ENCODE measurements at places on chromosomes 2 and 18.
A peak's percentile ranks its signal among the peaks of the same experiment; 100 is the strongest.

GRCh38 chr18:24456549-24456948 is 3.9 kb upstream of the HRH4 start:
- DNase-seq = no peak

- no peak for DNase-seq
Observed at GRCh38 chr2:16211341-16211740, 271.0 kb downstream of the MYCN start.

DNA sequence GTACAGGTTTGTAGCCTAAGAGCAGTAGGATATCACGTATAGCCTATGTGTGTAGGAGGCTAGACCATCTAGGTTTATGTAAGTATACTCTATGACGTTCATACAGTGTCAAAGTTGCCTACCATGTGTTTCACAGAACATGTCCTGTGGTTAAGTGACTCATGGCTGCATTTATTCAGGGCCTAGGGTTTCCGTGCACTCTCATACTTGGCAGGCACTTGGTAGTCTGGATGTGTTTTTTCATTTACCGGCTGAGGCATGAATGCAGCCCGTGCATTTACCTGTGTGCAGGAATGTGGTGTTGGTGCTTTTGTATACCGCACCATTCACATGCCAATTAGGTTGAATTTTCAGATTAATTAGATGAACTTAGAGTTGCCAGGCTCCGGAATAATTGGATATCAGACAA is 43.4 kb downstream of the MYL12B start:
- peak; percentile 92 for DNase-seq

- DNase-seq = peak; percentile 76
Observed at GRCh38 chr18:10015941-10016819, 102.4 kb downstream of the VAPA start.

GRCh38 chr2:1488851-1489250 is 75.6 kb downstream of the TPO start:
- no peak for DNase-seq

DNA sequence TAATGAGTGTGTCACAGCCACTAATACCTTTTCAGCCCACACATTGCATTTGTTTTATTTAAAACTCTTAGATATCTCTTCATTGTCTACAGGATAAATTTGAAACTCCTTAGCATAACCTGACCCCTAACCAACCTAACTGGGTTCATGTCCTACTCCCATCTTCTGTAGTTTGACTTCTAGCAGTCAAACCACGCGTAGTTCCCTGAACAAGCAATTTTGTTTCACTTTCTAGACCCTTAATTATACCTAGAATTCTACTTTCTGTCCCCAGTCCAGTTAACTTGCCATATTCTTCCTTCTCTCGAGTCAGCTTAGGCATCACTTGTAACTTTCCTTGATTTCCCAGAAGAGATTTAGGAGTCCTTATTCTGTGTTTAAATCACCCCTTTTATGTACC is 55.1 kb downstream of the RBBP8 start:
- DNase-seq = no peak

GRCh38 chr18:40197711-40198110 is 1757.3 kb upstream of the PIK3C3 start:
- DNase-seq = no peak

- peak; percentile 18 for DNase-seq
Observed at GRCh38 chr2:142880279-142880678, 2.8 kb downstream of the KYNU start.

- DNase-seq = peak; percentile 29
Observed at GRCh38 chr2:44360749-44361329, 455 bp downstream of the PREPL start.

- DNase-seq = no peak
Observed at GRCh38 chr18:13014818-13015217, 23.7 kb downstream of the CEP192 start.

GRCh38 chr2:88880441-88880953 is 189.0 kb downstream of the RPIA start:
- DNase-seq = peak; percentile 70

DNA sequence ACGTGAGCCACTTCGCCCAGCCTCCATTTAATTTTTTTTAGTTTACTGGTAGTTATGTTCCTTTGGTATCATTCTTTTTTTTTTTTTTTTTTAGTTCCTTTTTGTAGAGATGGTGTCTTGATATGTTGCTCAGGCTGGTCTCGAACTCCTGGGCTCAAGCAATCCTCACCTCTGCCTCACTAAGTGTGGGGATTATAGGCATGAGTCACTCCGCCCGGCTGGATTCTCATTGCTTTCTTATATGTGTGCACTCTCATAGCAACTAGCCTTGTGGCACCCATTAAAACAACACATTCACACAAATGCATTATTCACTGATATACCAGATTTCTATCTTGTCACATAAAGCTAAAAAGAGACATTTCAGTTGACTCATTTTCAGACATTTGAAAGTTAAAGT is 4.2 kb downstream of the TTC27 start:
- no peak for DNase-seq
